ENCODE measurements at places on chromosomes 12 and 14.

- no peak for DNase-seq
Observed at GRCh38 chr12:125149160-125150108, 84.2 kb downstream of the AACS start.

- no peak for DNase-seq
Observed at GRCh38 chr12:89493670-89494302, 30.8 kb downstream of the GALNT4 start.

DNA sequence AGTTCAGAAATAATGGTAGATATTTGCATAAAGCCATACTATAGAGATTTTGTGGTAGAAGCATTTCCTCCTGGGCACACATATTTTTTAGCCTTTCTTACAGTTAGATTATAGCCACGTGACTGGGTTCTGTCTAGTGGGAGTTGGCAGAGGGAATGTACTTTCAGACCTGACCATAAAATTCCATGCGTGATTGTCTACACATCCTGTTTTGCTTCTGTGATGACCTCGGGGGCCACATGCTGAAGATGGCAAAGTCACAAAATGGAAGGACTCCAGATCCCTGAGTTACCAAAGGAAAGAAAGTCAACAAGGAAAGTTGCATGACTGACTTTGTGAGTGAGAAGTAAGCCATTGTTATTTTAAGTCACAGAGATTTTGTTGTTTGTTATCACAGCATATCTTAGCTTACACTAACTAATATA, 14.6 kb upstream of the MIA2 start:
- DNase-seq: no peak

DNA sequence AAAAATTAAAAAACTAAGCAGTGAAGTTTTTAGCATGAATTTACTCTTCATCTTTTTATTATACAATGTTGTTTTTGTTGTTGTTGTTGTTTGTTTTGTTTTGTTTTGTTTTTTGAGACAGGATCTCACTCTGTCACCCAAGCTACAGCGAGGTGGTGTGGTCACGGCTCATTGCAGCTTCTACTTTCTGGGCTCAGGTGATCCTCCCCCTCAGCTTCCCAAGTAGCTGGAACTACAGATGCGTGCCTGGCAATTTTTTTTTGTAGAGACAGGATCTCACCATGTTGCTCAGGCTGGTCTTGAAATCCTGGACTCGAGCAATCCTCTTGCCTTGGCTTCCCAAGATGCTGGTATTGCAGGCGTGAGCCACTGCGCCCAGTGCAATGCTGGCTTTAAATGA, 11.3 kb downstream of the PPFIBP1 start:
- DNase-seq: no peak

DNA sequence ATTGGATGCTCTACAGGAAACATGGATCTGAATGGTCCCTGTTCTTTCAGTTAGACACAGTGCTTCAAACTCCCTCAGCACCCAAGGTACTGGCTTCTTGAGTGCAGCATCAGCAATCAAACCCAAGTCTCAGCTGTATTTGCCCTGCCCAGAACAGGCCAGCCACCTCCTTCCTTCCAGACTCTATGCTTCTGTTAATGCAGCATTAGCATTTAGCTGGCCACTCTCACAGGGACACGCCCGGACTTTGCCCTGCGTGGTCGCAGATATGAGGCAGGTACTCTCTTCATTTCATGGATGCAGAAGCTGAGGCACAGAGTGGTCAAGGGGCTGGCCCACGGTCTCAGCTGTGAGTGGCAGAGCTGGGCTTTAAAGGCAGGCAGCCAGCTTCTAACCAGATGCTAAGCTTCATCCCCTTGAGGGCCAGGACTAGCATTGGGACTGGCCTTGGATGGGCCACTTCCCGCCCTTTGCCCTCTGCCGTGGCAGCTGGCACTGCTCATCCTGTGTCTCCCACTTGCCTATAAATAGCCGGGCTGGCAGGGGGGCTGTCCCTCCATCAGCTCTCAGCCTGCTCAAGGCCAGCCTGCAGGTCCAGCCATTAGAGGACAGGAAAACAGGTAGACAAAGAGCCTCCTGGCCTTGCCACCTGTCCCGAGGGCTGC, 1.5 kb upstream of the SLC25A47 start:
- DNase-seq: no peak

- no peak for DNase-seq
Observed at GRCh38 chr12:128727999-128728398, 95.8 kb downstream of the SLC15A4 start.

- no peak for DNase-seq
Observed at GRCh38 chr12:750366-751191, 1.8 kb upstream of the WNK1 start.

Data from stimulated activated CD8-positive, alpha-beta memory T cell treated with anti-CD3 and anti-CD28 coated beads, Interleukin-15, amount 100 ng/mL, for 24 hours (primary cell).